H7 (cell line): ENCODE measurements at places on chromosomes 3 and 15. TPM values are rescaled to one million over a fixed set of nuclear protein-coding genes. Genes with fewer than 3 reads are reported as not detected.

RTP1 gene
- total RNA-seq, result 5.1 and 5.3 TPM in 2 replicates

PTH1R gene
- total RNA-seq, result 32.3 and 35.2 TPM in 2 replicates

GASK1A gene
- 3.4 and 4.5 TPM in 2 replicates for total RNA-seq

ULK3 gene
- total RNA-seq, result 20.9 and 30.4 TPM in 2 replicates

CCDC80 gene
- 17.2 and 19.1 TPM in 2 replicates for total RNA-seq

GRAMD1C gene
- total RNA-seq, result 1.0 and 4.1 TPM in 2 replicates

DOCK3 gene
- total RNA-seq, result 2.0 and 3.2 TPM in 2 replicates

TNFSF10 gene
- not detected in 2 replicates for total RNA-seq

ZNF660 gene
- 2.6 and 4.2 TPM in 2 replicates for total RNA-seq

COL6A5 gene
- total RNA-seq, result not detected in 2 replicates

SLC51A gene
- 0.24 and 0.30 TPM in 2 replicates for total RNA-seq

DNA sequence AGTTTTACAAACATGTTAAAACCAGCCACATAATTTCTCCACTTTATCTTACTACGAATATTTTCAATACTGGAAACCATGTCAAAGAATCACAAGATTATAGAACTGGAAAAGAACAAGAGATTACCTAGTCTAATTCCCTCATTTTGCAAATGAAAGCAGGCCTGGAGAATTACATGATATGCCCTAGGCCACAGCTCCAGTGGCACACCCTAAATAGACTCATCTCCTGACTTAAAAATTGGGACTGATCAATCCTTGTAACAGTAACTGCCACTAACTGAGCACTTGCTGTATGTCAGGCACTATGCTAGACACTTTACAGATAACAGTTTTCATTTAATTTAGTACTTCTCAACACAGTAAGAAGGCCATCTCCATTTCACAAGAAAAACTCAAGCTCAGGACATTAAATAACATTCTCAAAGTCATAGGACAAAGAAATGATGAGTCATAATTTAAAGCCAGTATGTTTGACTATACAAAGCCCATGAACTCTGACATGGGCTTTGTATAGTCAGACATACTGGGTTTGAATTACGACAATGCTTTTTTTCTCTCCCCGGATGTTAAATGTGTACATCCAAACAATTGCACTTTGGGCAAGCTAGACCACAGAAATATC lies 9.4 kb downstream of the IGSF11 start:
- no peak for DNase-seq

GRCh38 chr3:177447938-177448337 lies 250.7 kb upstream of the TBL1XR1 start:
- DNase-seq, result no peak

GRCh38 chr3:194101592-194102432 lies 34.1 kb upstream of the HES1 start:
- DNase-seq, result no peak

GRCh38 chr15:55126111-55126510 lies 70.6 kb downstream of the RSL24D1 start:
- no peak for DNase-seq

- DNase-seq, result no peak
Measured at GRCh38 chr15:79640206-79640605, 208.1 kb downstream of the MINAR1 start.

DNA sequence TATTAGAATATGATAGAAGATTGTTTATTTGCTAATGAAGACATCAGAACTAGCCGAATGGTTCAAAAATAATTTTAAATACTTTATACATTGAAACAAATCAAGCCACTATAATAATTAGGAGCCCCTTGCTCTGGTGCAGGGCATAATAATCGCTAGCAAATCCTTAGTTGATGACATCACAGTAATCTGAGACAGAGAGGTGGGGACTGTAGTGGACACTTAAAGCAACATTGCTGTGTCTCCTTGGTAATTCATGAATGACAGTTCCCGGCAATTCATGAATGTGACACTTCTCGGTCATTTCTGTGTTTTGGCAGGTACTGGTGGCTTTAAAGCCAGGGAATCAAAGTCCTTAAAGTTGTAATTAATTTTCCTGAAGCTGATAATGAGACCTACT lies 114.3 kb downstream of the PPM1L start:
- peak; percentile 4 for DNase-seq

- no peak for DNase-seq
Measured at GRCh38 chr3:160781402-160781801, 25.4 kb downstream of the PPM1L start.

GRCh38 chr3:38623539-38623938 lies 25.9 kb downstream of the SCN5A start:
- DNase-seq, result peak; percentile 89

DNA sequence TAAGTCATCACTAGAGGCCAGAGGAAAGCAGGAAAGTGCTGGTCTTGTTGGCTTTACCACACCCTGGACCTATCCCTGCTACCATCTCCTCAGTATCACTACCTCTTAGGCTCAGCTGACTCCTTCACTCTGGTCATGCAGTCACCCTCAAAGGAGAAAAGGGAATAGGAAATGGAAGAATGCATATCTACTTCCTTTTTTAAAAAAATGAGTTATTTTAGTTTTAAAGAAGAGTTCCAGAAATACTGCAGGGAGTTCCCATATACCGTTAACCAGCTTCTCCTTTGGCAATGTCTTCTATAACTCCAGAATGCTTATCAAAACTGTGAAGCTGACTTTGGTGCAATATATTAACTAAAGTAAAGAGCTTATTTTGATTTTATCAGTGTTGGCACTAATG lies 688.6 kb downstream of the DIPK2A start:
- DNase-seq, result no peak

- DNase-seq, result no peak
Measured at GRCh38 chr15:32856753-32857152, 138.9 kb downstream of the GREM1 start.

DNA sequence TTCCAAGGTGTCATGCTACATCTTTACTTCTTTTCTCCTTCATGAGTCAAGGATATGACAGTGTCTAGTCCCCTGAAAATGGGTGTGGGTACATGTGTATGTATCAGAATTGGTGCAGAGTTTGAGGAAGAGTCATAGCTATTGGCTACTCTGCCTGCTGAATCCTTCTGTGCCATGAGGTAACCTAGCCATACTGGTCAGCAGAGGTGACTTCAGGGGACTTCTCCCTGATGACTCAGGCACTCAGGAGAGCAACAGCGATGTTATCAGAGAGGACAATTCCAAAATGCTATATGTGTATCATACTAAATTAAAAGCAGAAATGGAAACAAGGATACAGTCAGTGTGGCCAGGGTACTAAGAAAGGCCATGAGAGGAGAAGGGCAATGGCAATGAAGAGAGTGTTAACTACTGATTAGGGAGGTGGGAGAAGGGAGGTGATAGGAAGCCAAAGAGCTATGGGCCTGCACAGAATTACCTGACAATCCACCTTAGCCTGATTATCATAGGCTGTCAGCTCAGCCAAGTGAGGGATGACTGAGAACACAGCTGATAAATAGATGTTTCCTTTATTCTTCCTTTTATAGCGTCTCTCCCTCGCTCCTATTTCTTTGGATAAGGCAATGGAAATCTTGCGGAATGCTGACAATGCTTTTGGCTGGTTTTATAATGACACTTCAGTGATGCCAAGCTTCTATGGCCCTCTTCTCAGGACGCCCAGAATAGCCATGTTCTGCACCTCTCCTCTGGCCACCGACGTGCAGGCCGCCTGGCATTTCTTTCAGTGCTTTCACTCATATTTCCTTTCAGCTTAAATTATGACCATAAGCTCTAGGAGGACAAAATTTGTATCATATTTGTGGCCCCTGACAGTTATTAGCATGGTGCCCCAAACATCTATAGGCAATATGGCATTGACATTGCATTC lies 90.6 kb downstream of the FGF12 start:
- DNase-seq, result no peak

GRCh38 chr3:105166893-105167292 lies 199.8 kb upstream of the ALCAM start:
- DNase-seq, result no peak

- no peak for DNase-seq
Measured at GRCh38 chr3:149971403-149972075, 844 bp upstream of the PFN2 start.

DNA sequence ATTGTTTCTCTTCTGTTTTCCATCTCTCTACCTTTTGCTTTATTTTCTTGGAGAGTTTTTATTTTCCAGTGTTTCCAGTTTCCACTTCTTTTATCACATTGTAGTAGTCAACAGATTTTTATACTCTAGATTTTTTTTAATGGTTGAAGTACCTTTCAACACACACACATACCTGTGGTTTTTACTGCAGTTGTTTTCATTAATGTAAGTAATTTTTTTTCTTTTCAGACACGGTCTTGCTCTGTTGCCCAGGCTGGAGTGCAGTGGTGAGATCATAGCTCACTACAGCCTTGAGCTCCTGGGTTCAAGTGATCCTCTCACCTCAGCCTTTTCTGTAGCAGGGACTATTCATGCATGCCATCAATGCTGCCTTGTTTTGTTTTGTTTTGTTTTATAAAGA lies 472.5 kb upstream of the SGO1 start:
- no peak for DNase-seq

- DNase-seq, result peak; percentile 56
Measured at GRCh38 chr15:51888593-51889195, 59.2 kb downstream of the TMOD3 start.

DNA sequence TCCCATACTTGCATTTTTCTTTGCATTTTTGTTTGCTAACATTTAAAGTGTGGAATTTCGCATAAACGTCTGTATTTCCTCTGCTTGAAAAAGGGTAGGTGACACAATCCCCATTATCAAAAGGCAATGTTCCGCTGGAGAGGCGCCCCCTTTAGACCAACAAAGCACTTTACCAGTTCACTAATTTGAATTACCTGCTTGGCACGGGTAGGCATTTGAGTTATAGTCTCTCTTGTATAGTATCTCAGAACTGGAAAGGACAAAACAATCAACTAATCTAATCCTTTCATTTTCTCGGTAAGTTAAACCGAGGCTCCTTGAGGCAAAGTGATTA lies 775 bp upstream of the CCDC39 start:
- peak; percentile 36 for DNase-seq

DNA sequence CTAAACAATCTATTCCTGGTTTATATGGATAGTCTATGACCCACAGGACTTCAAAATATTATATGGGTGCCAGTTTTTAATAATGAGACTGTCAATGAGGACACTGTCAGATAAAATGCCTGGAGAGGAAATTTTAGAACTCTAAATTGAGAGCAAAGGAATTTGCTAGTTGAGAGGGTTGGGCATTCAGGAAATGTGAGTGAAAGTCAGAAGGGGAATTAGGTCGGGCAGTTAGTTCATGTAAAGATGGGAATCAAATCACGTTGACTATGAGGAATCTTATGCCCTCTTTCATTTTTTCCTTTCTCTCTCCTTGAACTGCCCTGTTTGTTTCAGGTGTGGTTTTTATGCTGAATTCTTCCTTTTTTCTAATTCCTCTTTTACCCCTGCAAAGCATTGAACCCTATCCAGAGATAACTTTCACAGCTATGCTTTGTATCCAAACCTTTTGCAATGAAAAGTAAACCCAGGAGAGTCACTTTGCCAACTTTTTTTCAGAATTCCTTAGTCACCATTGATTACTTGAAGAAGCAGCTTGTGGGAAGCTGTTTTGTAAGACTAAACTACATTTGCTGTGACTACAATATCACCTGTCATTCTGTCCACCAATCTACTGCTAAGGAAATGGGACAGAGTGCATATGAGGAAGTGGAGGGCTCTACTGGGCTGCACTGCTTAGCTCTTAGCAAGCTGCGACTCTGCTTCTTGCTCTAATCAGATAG lies 27.8 kb downstream of the CHP1 start:
- DNase-seq, result no peak

GRCh38 chr3:148100476-148100875 lies 597.2 kb upstream of the AGTR1 start:
- DNase-seq, result no peak

DNA sequence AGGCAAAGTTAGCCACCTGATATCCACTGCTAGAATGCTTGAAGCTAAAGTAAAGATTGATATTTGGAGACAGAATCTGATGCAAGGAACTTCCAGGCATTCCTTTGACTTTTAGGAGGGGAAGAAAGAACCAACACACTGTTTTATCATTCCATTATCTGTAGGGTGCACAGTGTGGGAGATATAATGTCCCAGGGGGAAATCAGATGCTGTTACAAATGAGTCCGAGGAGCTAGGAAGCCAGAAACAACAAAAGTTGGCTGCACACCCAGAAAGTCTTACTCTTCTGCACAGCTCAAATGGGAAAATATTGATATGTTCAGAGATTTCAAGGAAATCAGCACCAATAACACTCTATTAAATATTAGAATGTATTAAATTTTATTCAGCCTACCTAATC lies 113.6 kb upstream of the ROBO1 start:
- DNase-seq, result no peak
